Stimulated activated CD8-positive, alpha-beta memory T cell treated with anti-CD3 and anti-CD28 coated beads, Interleukin-7, amount 100 ng/mL, for 24 hours (primary cell): ENCODE measurements at places on chromosomes 16 and 17.
A peak's percentile ranks its signal among the peaks of the same experiment; 100 is the strongest.

GRCh38 chr16:84260766-84261554 lies 21.1 kb upstream of the KCNG4 start:
- DNase-seq = no peak

- no peak for DNase-seq
Observed at GRCh38 chr16:56425439-56425832, at the start of gene AMFR. TSS of gene AMFR (minus strand) at chr16:56425545. CDS start at chr16:56425327, 218 bp downstream.

DNA sequence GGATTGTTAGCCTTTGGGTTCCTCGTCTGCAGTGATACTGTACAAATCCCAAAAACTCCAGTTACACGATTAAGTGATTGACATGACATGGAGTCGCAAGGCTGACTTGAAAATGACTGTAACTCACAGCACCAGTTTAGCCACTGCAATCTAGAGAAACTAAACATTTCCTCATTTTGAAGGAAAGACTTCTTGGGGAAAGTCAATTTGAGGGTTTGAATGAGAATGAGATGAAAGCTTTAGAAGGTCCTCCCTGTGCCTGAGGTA lies 4.8 kb downstream of the BANP start:
- no peak for DNase-seq

- DNase-seq = no peak
Observed at GRCh38 chr17:15943971-15944758, 765 bp upstream of the ADORA2B start.

GRCh38 chr16:53769185-53769584 lies 65.2 kb downstream of the FTO start:
- DNase-seq = no peak

GRCh38 chr17:41140360-41141131 lies at the start of gene KRTAP4-6:
TSS of gene KRTAP4-6 (minus strand) at chr17:41140544. CDS start at chr17:41140487, 57 bp downstream.
- no peak for DNase-seq

- peak; percentile 71 for DNase-seq
Observed at GRCh38 chr17:13594762-13595598, 6.7 kb downstream of the HS3ST3A1 start.

GRCh38 chr16:24505959-24506358 lies 33.4 kb upstream of the RBBP6 start:
- no peak for DNase-seq

- DNase-seq = no peak
Observed at GRCh38 chr17:81651692-81652091, 4.7 kb downstream of the PDE6G start.

GRCh38 chr16:8622315-8622656 lies 788 bp downstream of the METTL22 start:
- no peak for DNase-seq

DNA sequence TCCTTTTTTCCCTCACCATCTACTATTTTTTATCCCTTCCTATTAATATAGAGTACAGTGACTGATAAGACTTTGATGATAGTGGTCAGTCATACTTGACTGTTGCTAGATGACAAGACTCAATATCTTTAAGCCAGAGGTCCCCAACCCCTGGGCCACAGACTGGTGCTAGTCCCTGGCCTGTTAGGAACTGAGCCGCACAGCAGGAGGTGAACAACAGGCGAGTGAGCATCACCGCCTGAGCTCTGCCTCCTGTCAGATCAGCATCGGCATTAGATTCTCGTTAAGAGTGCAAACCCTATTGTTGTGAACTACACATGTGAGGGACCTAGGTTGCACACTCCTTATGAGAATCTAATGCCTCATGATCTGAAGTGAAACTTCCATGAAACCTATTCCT lies 341.3 kb downstream of the BCAS3 start:
- DNase-seq = no peak
